DMS 273 treated with DMSO at 0.1 percent for 48 hours (cell line): ENCODE measurements at places on chromosomes 1 and 21.

DNA sequence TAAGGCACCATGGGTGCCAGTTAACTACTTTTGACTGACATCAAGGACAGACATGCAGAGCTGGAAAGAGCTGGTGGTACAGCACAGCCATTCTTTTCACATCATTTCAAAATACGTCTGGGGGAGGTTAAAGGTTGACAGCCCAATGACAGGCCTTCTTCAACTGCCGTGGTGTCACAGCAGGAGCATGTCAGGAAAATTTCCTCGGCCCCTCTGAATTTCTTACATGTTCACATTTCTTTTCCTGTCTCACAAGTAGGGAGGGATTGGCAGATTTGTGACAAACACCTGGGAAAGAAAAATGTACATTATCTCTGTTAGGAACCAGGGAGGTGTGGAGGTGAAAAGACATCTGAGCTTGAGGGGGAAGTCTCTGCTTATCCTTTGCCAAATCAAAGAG lies 279.1 kb downstream of the SPATA17 start:
- DNase-seq = no peak

DNA sequence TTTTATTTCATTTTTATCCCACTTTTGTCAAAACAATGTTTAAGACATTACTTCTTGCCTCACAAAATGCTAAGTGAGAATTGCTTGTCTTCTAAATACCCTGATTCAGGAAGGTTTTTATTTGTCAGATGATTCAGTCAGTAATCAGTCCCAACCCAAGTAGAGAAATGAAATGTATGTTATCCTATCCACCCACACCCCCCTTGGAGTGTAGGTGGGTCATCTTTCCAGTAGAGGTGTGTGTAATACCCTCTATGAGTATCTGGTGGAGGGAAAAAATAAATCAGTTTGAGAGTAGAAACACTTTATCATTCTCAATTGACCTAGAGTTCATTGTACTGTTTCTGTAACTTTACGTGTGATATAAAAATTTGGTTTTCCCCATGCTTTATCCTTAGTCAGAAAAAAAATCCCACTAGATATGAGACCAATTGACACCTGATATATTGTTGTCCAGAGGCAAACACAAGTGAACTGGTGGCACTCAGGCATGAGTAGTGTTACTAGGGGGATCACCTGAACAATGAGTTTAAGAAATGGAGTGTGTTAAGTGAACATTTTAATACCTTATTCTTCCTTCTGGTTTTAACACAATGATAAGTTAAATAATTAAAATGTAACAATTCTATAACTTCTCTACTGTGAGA lies 153.8 kb upstream of the C1orf105 start:
- DNase-seq = no peak

DNA sequence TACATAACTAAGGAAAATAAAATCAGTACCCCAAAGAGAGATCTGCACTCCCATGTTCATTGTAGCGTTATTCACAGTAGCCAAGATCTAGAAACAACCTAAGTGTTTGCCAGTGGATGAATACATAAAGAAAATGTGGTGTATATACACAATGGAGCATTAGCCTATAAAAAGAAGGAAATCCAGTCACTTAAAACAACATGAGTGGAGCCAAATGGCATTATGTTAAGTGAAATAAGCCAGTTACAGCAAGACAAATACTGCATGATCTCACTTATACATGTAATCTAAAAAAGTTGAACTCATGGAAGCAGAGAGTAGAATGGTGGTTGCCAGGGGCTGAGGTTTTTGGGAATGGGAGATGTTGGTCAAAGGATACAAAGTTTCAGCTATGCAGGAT lies 508.3 kb upstream of the B3GALT2 start:
- DNase-seq = no peak

GRCh38 chr1:200260597-200261335 lies 149.1 kb downstream of the ZNF281 start:
- no peak for DNase-seq

DNA sequence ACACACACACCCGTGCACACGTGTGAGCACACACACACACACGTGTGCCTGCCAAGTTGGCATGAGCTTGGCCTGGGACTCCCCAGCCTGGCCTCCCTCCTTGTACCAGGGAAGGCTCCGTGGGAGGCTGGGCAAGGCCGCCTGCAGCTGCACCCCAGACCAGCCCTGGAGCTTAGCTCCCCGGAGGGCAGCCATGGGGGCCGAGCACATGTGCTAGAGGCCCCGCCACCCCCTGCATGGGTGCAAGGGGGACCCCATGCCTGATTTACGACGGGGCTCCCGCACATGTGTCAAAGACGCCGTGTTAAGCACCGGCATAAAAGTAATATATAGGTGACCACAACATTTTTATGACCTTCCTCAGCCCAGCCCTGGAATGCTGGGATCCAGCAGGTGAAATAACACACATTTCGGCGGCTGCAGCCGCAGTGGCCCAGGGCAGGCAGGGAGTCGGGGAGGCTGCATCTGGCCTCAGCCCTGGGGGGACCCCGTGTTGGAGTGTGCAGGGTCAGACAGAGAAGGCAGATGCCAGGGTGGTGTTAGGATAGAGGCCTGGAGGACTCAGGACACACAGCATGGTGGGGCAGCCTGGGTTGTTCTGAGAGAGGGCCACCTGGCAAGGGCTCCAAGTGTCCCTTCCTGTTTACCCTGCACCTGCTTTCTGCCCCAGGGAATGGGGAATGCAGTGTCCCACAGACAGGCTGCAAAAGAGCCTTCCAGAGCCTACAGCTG lies 56.3 kb downstream of the WNT9A start:
- no peak for DNase-seq

- no peak for DNase-seq
Measured at GRCh38 chr21:16181018-16181417, 451.2 kb downstream of the USP25 start.

- DNase-seq = no peak
Measured at GRCh38 chr1:915295-916172, 8.2 kb upstream of the SAMD11 start.

- no peak for DNase-seq
Measured at GRCh38 chr1:116580446-116581322, 9.9 kb upstream of the CD58 start.

DNA sequence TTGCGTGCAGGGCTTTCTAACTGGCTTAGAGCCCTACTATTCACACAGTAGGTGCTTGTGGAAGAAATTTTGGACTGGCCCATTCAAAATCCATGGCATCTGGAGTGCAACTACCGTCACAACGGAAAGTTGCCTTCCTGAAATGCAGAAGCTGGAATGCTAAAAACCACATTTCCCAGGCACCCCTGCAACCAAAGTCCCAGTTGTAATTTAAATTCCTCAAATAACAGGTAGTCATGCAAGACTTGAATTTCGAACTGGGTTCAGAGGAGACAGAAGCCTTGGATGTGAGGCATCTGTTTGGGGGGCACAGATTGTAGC lies 186.7 kb downstream of the TOMM20 start:
- no peak for DNase-seq

GRCh38 chr1:230157420-230158390 lies 90.7 kb downstream of the GALNT2 start:
- no peak for DNase-seq

DNA sequence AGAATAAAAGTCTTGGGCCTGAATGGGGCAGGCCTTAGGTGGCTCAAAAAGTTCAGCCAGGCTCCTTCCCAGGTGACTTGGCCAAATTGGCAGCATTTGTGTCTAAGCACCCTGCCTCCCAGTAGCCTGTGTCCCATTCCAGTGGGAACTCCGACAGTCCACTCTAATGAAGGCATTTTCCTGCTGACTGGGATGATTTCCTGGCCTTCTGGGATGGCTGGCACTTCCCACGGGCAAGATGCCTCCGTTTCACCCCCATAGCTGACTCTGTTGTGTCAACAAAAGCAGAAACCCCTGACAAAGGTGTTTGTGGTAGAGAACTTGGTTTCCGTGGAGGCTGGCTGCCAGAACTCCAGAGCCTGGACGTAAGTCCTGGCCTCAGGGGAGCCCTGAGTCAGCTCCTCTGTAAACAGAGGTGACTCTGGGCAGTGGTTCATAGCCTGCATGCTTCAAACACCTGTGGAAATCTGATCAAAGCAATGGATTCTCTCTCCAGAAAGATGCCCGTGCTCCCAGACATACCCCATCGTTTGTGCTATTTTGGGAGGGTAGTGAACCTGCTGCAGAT lies 36.6 kb downstream of the WNT3A start:
- DNase-seq = no peak

DNA sequence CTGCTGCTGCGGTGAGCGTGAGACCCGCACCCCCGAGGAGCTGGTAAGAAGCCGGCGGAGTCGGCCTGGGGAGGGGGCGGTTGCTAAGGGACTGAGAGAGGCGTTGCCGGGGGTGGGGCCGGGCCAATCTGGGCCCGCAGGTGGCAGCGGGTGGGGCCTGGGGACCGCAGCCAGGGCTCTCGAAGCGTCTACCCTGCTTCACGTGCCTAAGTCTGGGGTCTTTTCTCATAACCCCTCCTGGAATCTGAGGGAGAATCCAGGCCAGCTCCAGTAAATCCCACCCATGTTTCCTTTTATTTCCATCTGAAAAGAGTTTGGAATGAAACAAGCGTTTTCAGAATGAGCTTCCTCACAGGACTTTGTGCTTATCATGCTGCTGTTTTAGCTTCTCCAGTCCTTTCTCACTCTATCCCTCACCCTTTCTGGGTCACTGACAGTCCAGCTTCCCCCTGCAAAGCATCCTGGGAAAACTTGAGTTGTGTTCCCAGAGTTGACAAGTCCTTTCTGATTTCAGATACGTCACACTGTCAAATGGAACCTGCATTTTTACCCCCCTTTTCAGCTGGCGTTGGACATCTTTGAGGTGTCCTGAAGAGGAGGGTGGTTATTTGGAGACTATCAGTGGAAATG lies 431 bp downstream of the CLCN6 start:
- DNase-seq = no peak
